SHP77 treated with DMSO at 0.1 percent for 48 hours (cell line): ENCODE measurements at places on chromosomes 11 and 22.

DNA sequence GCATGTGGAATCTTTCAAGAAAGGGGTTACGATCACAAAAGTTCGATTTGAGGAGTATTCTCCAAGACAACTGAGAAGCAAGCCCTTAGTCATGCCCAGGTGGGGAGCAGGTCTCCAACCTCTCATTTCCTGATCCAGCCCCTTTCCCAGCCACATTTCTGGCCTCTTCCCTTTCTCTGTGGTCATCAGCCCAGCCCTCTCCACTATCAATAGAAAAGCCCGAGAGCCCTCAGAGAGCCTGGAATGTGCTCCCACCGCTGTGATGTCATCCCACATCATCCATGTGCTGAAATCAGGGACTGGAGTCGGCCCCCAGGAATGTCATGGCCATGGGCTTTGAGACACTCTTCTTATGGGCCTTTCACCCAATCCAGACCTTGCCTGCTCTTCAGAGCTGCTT, 62.6 kb downstream of the KCNJ1 start:
- DNase-seq = no peak

DNA sequence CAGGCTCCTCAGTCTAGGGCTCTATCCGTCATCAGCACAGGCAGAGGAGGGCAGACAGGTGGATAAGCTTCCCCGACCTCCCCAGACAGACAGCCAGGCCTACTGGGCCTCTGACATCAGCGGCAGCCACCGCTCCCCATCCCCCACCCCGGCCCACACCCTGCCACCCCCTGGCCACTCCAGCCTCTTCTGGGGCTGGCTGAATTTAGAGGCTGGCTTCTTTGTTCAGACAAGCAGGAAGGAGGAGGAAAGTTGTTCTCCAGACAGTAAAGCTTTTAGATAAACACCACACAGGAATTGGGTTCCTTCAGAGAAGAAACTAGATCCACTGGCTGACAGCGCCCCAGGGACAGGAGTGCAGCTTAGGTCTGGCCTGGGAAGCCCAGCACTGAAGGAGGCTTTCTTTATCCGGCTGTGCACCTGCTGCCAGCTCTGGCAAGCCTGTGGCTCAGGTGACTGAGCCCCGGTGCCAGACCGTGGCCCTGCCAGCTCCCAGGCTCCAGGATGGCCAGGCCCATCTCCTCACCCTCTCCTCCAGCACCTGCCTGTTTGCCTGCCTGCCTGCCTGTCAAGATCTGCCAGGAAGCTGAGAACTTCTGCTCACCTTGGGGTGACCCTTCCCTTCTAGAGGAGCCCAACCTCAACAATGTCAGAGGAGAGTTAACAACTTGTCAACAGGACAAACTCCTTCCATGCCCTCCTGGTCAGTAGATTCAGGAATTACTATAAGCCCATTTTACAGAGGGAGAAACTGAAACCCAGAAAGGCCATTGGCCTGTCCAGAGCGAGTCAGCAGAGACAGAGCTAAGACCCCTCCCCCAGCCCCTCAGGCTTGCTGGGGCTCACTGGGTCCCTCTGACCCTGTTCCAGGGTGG, 44.0 kb upstream of the KLHL35 start:
- no peak for DNase-seq

GRCh38 chr11:75301131-75301530, 50.3 kb downstream of the ARRB1 start:
- DNase-seq = peak; percentile 67

GRCh38 chr22:42131562-42131961, 952 bp upstream of the CYP2D6 start:
- no peak for DNase-seq

- DNase-seq = no peak
These were observed 7.9 kb downstream of the GRAP2 start for GRCh38 chr22:39908737-39909136.

DNA sequence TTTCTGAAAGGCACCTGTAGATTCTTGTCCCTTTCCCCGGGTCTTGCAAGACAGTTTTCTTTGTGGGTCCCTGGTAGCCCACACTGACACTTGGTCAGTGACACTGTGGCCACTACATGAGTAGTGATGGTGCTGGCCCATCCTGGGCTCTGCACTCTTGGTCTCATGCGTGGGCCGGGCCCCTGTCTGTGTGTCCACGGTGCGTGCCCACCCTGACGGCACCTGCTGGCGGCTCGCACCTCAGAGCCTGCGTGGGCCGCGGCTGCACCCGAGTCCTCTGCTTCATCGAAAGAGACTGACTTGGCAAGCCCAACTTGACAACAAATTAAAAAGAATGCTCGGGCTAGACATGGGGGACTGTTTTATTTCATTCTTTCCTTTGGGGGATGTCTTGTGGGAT, 37.5 kb downstream of the ADAMTS15 start:
- DNase-seq = no peak

DNA sequence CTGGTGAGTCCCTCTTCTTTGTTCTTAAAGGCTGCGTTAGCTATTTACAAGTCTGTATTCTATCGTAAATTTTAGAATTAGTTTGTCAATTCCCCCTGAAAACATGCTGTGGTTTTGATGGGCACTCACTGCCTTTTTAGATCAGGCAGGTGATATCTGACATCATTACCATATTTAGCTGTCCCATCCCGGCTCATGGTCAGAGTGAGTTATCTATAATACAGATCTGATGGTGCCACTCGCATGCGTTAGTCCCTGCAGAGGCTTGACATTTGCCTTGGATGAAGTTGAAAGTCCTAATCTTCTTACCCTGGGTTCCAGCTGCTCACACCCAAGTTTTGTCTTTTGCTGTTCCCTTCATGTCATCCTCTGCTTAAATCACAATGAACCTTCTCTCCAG, 150.5 kb upstream of the NARS2 start:
- DNase-seq = no peak

- DNase-seq = peak; percentile 3
These were observed 31.3 kb downstream of the TRAF6 start for GRCh38 chr11:36478700-36479329.

DNA sequence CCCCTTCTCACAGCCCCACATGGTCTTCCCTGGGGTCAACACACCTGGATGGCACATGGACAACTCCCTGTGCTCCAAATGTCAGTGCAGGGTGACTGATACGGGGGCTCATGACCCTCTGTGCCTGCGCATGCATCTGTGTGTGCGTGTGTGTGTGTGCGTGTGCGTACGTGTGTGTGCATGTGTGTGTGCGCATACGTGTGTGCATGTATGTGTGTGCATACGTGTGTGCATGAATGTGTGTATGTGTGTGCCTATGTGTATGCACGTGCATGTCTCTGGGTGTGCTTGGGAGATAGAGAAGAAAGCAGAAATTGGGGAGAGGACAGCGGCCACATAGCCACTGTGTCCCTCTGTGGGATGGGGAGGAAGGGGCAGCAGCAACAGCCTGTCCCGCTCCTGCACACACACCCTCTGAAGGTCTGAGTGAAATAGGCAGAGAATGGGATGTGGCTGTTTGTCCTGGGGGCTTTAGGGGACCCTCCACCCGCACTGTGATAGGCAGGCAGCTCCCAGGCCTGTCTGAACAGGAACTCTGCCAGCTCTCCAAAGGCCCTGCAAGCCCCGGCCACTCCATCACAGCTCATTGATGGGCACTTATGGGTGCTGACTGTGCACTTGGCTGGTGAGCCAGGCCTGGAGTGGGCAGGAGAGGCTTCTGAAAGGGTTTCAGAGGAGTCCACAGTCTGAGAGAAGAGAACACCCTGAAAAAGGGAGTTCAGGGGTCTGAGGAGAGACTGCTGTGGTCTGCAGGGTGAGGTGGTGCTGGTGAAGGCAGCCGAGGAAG, 28.7 kb upstream of the PICK1 start:
- DNase-seq = no peak

DNA sequence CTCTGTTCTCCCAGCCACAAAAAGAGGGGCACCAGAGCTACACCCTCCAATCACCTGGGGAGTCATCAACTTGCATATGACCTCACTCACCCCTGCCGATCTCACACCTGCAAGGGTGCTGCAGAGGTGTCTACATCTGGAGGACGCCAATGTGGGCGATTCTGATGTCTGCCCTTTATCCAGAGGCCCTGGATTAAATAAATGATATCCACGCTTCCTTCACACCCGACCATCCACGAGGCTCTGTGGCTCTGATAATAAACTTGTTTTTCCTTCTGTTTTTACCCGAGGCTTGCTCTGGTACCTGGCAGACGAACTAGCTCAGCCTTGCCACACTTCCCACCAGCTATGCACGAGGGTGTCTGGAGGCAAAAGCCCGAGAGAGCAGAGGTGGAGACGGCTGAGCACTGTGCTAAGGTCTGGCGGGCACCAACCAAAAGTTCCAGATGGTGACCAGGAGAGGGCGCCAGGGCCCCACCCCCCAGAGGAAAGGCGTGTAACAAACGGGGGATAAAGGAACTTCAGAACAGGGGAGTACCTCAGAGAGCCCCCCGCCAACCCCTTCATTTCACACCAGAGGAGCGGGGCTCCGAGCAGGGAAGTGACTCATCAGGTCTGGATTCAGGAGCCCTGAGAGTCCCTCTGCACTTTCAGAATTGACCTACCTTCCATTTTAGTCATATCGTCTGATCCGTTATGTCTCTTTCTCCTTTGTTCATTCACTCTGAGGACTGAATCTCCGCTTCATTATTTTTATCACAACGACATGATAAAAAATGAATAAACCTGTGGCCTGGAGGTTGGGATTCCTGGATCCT, 13.5 kb downstream of the SCN3B start:
- no peak for DNase-seq
